ENCODE measurements at places on chromosomes 5 and 9.

GRCh38 chr9:136137321-136138265 lies 18.9 kb upstream of the TMEM250 start:
- no peak for DNase-seq

DNA sequence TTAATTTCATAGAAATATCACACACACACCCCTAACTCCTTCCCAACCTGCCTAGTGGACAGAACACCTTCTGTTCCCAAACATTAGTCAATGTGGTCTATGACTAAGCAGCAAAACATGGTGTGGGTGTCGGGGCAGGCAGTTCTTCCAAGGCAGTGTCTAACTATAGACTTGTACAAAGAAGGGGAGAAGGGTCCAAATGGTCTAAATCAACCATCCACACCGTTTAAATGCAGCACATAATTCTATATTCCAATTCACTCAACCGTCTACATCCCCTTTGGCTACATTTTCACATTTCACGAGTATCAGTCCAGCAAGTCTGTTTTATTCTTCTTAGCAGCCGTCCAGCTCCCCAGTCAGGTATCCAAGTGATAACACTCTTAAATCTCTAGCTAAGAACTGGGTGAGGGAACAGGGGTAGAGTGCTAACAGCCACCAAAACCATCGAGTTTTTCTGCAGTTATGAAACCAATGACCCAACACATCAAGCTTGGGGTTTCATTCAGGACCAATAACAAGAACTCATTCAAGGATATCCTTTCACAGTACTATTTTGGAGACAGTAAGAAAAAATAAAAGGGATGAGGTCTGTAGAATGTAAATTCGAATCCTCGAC lies 3.3 kb downstream of the ZNF608 start:
- DNase-seq: no peak

DNA sequence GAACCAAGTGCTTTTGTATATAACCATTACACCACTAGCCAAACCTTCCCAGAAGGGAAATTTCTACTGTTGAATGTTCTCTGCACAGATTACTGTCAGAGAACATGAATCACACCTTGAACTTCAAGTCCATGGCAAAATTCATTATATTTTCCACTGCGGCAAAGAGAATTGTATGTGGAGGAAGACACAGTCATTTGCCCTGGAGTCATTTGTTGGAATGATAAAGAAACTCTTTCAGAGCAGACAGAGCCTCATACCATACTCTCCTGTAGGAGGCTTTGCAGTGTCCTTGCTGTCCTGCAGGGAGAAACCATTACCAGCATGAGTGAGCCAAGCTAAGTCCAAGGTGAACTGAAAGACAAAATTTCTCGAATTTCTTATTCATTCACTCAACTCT lies 369.0 kb downstream of the ARHGEF28 start:
- DNase-seq: no peak

DNA sequence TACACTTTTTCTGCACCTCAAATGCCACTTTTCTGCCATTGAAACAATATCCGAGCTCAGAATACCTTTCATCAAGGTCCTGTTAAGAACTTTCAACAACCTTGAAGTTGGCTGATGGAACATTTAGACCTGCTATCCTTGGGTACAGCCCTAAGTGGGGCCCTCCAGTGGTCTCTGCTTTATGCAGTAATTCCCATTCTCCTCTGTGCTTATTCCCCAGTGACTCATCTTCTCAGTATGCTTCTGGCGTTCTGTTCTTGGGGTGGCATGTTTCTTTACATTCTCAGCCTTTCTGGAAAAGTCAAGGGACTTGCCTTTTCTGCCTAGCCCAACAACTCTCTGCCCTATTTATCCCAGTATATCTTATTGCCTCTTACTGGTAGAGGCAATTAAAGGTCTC lies 7.1 kb downstream of the ANP32B start:
- no peak for DNase-seq

DNA sequence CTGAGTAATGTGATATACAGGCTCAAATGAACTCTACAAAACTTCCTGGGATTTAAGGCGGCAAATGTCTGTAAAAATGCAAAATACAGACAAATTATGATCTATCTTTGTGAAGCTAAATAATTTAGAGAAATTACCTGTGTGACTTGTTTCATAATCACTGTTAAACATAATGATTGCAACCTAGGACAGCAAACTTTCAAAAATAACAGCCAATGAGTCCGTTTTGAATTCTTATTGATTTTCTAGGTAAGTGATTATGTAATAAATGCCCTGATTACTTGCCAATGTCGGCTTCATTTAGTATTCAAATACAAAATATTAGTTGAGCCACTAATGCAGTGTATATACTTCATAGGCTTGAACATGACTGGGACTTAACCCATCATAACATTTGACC lies 238.2 kb upstream of the DAB2 start:
- DNase-seq: no peak

DNA sequence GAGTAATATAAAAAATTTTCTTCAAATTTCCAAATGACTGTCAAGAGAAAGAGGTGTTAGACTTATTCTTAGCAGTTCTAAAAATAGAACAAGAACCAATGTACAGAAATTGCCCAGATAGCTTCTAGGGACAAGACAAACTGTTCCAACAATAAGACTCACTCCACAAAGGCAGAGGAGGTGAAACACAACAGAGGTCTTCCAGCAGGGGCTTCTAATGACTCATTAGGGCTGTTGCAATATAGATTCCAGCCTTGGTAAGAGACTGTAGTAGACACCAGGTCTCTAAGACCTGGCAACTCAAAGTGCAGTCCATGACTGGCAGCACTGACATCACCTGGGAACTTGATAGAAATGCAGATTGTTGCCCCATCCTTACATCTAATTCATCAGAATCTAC lies 134.6 kb upstream of the VLDLR start:
- DNase-seq: no peak

GRCh38 chr5:135041145-135041587 lies 7.1 kb upstream of the PITX1 start:
- DNase-seq: no peak

DNA sequence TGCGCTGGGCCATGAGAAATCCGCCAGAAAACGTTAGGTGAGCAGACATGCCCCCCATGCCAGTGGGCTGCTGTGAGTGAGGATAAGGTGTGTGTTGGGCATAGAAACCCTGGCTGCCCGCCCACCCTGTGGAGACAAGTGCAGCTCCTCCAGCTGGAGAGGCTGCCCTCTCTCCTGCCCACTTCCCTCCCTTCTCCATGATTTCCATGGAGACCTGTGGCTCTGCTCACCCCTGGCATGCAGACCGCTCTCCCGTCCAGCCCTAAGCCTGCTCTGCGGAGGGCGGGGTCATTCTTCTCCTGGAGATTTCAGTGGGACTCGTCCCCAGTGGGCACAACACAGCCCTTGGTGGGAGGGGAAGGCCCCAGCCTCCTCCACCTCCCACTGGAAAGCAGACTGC lies 133.0 kb upstream of the FAM120A start:
- DNase-seq: no peak
